ENCODE measurements at places on chromosomes 4 and X.

- no peak for DNase-seq
These were observed 52.4 kb downstream of the GLRB start for GRCh38 chr4:157128395-157128794.

DNA sequence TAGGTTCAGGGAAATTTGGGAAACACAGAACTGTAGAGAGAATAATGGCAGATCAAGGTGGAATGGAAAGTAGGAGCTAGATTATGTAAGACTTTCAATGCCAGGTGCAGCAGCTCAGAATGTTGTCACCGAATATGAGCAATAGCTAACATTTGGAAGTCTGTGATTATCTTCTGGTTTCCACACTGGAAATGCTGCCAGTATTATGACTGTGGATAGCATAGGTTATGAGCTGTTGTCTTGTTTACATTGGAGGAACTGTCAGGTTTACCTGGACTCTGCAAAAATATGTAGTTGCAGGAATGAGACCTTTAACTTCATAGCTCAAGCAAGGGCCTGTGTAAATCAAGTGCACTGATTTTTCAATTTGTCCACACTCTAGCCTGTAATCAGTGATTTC, 26.0 kb upstream of the TAF9B start:
- DNase-seq: no peak

GRCh38 chr4:109319156-109319555, 16.7 kb upstream of the COL25A1 start:
- no peak for DNase-seq

DNA sequence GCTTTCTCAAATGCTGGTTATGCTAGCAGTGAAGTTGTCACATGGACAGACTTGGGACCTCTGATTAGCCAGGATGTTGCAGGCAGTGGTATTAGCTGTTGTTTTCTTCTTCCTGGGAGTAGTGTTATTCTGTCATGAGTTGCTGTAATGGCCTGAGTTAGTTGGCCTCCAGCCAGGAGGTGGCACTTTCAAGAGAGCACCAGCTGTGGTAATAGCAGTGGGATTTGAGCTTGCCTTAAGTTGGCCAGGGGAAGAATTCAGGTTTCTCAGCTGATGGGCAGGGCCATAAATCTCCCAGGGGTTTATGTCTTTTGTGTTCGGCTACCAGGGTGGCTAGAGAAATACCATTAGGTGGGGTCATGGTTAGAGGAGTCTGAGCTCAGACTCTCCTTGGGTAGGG, 132.6 kb downstream of the GLUD2 start:
- no peak for DNase-seq

GRCh38 chr4:145736241-145736831, 56.4 kb downstream of the C4orf51 start:
- DNase-seq: no peak

- no peak for DNase-seq
These were observed 56.4 kb downstream of the PHKA2 start for GRCh38 chrX:18927558-18927957.

- DNase-seq: no peak
These were observed 644 bp upstream of the EBP start for GRCh38 chrX:48520976-48521352.

DNA sequence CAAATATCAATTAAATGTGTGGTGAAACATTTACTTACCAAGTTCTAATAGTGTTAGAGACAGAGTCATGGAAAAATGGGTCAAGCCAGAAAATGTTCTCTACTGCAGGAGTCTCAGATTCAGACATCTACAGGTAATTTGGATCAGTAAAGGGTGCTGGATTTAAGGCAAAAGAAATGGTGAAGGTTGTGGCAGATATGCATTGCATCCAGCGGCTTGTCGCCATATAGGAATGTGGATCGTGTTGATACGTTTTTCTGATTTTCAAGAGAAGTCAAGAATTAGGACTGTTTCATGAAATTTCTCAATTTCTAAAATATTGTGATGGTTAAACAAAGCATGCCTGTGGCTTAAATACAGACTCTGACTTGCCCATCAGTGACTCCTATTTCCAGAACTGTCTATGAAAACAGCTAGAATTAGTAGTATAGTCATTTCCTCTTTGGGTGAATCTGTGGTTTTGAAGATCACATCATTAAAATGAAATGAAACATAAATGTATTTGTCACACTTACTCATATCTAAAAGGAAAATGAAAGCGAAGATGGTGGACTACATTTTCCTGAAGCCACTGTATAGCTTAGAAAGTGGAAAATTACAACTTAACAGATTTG, 110.1 kb upstream of the VEGFC start:
- no peak for DNase-seq

- DNase-seq: no peak
These were observed 356.7 kb upstream of the DIPK2B start for GRCh38 chrX:45557387-45557786.

GRCh38 chr4:139665079-139665689, 435 bp upstream of the MGST2 start:
- no peak for DNase-seq

DNA sequence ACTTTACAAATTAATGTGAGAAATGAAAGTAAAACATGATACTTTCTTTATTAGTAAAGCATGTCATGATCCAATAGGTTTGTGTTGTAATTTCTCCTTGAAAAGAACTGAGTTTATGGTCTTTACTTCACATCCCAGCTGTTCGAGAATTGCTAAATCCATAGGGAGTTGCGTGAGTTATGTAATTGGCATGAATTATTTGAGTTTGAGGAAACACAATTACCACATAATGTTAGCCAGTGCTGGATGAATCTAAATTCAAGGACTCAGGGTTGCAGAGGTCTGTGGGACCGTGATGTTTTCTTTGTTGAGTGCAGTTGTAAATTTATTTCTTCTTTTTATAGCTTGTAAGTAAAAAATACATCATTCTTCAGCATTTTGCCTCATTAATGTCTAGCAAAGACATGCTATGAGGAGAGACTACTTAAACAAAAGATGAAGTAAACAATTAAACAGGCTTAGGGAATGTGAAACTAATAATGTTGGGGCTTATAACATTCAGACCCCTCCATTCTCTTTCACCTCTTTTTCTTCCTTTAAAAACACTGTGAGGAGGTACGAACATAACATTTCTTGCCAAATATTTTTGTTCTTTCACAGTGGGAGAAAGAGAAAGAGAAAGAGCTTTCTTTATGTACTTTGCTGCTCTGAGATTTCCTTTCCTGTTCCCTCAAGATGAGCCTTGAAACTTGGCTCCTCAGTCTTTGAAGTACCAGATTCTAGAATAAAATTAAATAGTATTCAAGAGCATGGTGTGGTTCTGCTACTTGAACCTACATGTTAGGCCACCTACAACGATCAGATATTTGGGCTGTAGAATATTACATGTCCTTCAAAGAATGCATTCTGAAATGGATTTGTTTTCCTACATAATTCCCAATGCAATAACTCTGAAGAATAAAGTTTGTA, 159.6 kb upstream of the ANK2 start:
- DNase-seq: no peak

GRCh38 chr4:146255463-146255862, 41.1 kb downstream of the REELD1 start:
- no peak for DNase-seq

DNA sequence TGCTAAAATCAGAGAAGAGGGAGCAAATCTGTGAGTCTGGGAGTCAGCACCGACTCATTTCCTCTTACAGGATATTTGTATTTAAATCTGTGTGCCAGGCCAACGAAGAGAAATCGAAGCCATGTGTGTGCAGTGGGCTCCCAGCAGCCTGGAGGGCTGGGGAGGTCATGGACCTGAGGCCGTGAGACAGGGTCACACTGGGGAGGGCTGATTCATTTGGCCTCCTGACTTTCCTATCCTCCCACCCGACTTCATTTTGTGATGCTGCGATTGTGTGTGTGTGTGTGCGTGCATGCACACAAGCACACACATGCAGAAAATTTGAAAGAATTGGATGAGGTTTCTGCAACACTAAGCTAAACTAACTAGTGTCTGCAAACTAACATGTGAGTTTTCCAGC, 48.7 kb upstream of the STX18 start:
- no peak for DNase-seq
